ENCODE measurements at places on chromosomes 3 and 15.

GRCh38 chr15:31374489-31374888, 47.9 kb downstream of the KLF13 start:
- DNase-seq, result no peak

- DNase-seq, result no peak
Measured at GRCh38 chr3:48879994-48880377, 18.7 kb downstream of the SLC25A20 start.

DNA sequence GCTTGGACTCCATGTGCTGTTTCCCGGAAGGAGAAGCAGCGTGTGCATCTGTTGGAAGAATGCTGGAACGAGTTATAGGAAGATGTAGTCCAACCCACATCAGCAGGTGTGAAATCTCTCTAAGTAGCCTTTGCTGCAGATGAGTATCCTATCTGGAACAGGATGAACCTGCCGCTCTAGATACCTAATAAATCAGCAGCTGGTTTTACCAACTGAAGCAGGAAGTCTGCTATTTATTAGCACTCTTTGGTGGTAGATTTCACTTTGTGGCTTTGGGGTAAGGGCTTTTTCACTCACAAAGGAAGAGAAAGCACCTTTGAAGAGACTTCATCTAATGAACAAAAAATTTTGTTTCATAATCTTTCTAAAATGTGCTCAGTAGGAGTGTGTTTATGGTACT, 66.4 kb downstream of the DCUN1D1 start:
- no peak for DNase-seq

- no peak for DNase-seq
Measured at GRCh38 chr3:82824491-82824890, 1063.0 kb upstream of the GBE1 start.

GRCh38 chr15:93073465-93073952, 15.5 kb downstream of the RGMA start:
- no peak for DNase-seq

GRCh38 chr15:65939901-65940617, 70.8 kb downstream of the RAB11A start:
- DNase-seq, result no peak

- DNase-seq, result no peak
Measured at GRCh38 chr15:63473999-63474809, 30.2 kb upstream of the USP3 start.

DNA sequence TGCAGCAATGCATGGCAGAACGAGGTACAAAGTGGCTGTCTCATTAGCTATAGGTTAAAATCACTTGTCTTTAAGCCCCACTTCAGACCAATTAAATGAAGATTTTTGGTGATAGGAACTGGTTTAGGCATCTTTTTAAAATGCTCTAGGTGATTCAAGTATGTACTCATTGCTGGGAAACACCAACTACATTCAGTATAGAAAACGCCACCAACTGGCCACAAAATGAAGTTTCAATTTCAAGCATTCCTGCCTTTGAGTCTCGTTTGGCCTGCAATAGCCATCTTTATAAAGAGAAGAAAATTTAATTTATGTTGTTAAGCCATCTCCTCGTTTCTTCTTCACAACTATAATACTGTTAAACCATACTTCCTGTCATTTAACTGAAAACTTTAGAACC, 587.9 kb downstream of the GBE1 start:
- DNase-seq, result no peak

Measured in osteocyte (in vitro differentiated cells).